ENCODE measurements at places on chromosomes 4 and X. TPM values are rescaled to one million over a fixed set of nuclear protein-coding genes. Genes with fewer than 3 reads are reported as not detected.

Gene FMR1NB
- not detected for total RNA-seq

DNA sequence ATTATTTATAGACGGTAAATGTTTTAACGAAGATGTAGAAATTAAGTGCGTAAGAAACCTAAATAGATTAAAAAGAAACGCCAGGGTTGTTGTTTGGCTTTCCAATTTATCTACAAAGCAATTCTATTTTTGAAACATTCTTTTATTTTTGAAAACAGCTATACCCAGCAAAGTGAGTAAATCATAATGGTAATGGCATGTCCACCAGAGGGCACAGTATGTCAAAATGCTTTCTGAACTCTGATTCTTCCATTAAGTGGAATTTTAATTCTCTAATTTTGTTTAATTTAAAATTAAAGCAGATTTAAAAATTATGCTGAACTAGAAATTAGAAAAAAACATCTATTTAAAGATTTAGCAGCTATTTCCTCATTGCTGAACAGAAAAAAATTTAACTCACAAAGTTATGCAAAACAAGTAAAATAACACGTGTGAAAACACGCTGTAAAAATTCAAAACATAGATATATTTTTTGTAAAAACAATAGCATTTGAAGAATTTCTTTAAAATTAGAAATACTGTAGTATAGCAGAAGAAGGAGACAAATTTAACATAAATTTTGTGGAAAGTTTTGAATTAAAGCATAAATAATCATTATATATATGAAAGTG, 26.5 kb downstream of the RASSF6 start:
- no peak for DNase-seq

Gene SHISA3
- 2.3 TPM for total RNA-seq

GRCh38 chrX:34893741-34894140, 48.9 kb upstream of the FAM47B start:
- DNase-seq = no peak

Gene DUSP21
- not detected for total RNA-seq

- no peak for DNase-seq
Measured at GRCh38 chr4:101334963-101335572, 12.3 kb downstream of the PPP3CA start.

Gene MAGEC2
- total RNA-seq = not detected

DNA sequence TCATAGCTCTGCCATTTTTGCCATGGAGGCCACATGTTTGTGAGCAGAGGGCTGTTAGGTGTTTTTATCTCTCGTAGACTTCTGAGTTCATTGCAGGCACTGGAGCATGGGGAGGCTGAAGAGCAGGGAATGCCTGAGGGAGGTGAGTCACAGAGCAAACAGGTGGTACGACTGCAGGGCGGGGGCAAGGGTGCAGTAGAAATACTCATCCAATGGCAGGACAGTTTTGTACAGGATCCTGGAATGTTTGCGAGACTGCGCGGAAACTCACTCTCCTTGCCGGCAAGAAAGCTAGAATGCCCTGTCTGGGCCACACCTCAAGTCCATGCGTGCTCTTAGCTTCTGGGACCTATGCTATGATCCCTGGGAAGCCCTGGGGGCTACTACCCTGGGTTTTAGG, 20.0 kb upstream of the VCX2 start:
- no peak for DNase-seq

DNA sequence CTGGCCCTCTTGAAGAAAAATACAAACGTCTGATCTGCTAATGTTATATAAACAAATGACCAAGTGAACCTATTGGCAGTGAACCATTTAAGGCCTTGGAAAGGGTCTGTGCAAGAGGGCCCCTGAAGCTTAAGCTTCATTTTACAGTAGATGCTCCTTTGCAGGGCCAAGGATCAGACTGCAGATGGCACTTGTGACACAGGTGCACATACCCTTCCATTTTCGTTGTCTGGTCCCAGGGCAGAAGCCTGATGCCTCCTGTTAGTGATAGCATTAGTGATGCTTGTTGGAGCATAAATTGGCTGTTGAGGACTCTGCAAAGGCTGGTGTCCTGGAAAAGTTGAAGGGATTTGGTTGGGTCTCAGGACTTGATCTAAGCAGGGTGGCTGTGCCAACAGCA, 46.5 kb downstream of the ETNPPL start:
- no peak for DNase-seq

- DNase-seq = no peak
Measured at GRCh38 chr4:48022192-48022799, 5.7 kb downstream of the NIPAL1 start.

GRCh38 chrX:68693481-68694434, 46.3 kb downstream of the STARD8 start:
- peak; percentile 7 for DNase-seq

GRCh38 chr4:176464748-176465147, 145.0 kb downstream of the SPCS3 start:
- no peak for DNase-seq

Data from skin of body (tissue), 3 donors.